ENCODE measurements at places on chromosomes 16 and 17.
A peak's percentile ranks its signal among the peaks of the same experiment; 100 is the strongest.

- no peak for DNase-seq
These were observed 17.1 kb downstream of the RAB11FIP4 start for GRCh38 chr17:31408586-31408985.

DNA sequence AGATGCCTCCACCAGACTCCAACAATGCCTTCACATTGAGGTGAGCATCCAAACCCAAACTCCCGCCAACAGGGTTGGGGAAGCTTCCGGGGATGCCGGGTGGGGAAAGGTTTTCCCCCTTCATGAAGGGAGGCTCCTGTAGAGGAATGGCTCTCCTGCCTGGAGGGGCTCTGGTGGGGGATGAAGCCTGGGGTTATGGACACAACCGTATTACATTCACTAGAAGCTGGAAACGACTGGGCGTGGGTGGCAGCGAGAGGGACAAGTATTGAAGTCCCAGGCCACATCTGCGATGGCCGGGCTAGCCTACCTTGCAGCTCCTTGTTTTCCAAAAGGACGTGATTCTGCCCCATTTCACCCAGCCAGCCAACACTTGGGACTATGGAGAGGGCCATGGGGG, 321.1 kb downstream of the C16orf95 start:
- no peak for DNase-seq

DNA sequence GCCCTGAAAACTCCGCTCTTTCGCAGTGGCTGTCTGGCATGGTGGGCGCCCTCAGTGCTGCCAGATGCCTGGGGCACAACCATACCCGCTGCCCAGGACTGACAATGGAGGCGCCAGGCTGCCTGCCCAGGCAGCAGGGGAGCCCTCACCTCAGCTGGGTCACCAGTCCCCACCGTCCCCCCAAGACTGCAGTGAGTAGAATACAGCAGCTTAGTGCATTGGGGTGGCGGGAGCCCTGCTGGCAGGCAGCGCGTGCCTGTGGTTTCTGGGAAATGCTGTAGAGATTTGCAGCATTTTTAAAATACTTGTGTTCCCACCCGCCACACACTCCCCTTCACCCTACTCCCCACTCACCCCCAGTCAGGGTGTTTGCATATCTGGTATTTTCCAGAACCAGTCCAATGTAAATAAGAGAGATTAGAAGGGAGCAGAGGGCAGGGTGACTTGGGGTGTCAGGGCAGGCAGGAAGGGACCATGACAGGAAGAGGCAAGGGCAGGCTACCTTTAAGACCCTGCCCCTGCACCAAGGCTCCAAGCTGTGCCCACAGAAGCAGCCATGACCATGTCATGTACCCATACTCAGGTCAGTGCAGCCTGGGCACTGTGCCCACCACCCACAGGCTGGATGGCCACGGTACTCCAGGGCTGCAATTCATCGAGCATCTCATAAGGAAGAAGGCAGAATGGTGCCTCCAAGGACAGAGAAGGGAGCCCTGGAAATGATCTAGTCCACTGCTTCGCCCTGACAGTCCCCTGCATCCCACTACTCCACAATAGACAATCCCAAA, 21.5 kb downstream of the MYO18A start:
- no peak for DNase-seq

GRCh38 chr17:289409-289808, 63.2 kb downstream of the RPH3AL start:
- no peak for DNase-seq

DNA sequence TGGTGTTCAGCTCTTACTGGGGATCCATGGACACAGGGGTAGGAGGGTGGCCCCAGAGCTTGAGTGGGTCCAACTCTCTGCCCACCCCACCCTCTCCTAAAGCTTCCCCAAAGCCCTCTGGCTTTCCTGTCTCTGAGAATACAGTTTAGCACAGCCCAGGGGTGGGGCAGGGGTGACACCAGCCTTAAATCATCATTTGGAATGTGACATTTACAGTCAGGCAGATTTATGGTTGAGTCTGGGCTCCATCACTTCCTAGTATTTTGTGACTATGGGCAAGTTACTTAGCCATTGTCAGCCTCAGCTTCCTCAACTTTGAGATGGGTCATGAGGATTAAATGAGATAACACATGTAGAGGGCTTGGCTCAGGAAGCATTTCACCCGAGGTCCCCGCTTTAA, 193.1 kb upstream of the IRX6 start:
- no peak for DNase-seq

- DNase-seq, result no peak
These were observed 59.5 kb downstream of the CDYL2 start for GRCh38 chr16:80744856-80745255.

DNA sequence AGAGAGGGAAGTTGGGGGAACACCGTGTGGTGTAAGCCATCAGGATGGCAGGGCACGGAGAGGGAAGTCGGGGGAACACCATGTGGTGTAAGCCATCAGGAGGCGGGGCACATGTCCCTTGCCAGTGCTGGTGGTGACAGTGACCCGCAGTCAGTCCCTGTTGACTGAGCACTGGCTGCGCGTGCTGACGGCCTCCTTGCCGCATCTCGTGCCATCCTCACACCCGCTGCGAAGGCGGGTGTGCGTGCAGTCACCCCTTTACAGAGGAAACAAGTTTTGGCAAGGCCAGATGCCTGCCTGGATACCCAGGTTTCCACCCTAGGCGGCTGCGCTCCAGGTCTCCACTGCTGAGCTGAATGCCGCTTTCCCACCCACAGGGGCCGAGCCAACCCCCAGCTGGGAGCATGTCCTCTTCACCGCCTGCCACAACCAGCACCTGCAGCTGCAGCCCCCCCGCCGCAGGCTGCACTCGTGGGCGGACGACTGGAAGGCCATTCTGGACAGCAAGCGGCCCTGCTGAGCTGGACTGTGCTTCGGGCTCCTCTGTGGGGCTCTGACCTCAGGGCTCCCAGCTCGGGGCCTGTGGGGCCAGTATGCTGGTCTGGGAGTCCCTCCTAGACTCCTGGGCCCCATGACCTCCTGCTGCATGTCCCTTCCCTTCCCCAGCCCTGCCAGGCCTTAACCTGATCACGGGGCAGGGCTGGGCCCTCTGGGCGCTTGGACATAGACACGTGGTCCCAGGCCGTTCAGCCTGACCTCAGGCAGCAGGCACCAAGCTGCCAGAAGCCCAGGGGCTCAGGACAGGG, 43.5 kb downstream of the NT5M start:
- no peak for DNase-seq

DNA sequence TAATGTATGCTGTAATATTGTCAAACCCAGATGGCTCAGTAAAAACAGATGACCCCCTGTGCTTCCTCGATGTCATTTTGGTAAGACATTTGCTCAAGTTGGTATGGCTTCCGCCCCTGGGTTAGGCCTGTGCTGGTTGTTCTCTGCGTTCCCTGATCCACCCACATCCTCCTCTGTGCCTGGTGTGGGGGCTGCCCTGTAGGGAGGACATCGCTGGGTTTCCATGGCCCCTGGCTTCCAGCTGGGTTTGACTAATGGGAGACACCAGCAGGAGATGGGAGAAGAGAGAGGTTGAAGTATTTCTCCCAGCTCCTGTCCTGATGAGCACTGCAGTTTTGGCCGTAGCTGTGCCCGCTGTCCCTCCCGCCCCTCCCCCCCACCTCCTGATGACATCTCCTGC, 4.4 kb upstream of the MFAP4 start:
- no peak for DNase-seq

GRCh38 chr17:38579934-38580333, 25.8 kb downstream of the SRCIN1 start:
- DNase-seq, result no peak

GRCh38 chr16:2912330-2913199, 834 bp downstream of the FLYWCH1 start:
- DNase-seq, result no peak

GRCh38 chr16:88652762-88653063, 1.9 kb upstream of the CYBA start:
- DNase-seq, result no peak

GRCh38 chr16:68844211-68844564, 857 bp downstream of the TANGO6 start:
- no peak for DNase-seq

DNA sequence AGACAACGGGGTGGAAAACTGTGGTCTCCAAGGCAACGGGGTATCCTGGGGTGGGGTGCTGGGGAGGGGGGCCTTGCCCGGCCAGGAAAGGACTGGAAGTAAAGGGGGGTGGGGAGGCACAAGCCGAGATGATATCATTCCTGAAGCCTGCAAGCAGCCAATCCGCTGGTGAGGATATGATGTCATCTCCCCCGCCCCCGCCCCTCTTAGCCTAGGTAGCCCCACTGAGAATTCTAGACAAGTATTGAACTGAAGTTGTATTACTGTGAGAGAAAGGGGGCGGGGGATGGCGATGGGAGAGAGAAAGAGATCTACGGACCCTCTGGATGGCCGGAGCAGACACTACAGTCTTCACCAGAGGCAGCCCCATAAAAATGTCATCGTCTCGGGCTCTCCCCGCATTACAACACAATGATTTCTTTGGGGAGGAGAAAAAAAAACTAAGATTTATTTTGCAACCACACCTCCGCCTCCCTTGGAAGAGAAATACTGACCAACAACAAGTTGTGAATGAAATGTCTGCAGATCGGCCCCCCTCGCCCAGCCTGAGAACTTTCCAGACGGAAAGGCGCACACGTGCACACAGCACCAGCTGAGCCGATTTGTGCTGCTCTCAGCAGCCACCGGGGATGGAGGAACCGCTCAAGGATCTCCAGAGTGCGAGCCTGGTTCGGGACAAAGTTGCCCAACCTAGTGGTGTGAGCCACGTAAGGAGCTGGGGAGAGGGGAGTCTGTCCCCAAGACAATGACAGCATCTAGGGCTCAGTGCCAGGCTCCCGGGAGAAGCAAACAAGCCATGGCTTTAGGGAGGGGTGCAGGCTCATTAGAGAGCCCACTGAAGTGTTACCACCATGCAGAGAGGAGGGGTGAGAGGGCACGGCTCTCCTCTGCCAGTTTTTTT, 222.1 kb downstream of the SOX9 start:
- peak; percentile 64 for DNase-seq

DNA sequence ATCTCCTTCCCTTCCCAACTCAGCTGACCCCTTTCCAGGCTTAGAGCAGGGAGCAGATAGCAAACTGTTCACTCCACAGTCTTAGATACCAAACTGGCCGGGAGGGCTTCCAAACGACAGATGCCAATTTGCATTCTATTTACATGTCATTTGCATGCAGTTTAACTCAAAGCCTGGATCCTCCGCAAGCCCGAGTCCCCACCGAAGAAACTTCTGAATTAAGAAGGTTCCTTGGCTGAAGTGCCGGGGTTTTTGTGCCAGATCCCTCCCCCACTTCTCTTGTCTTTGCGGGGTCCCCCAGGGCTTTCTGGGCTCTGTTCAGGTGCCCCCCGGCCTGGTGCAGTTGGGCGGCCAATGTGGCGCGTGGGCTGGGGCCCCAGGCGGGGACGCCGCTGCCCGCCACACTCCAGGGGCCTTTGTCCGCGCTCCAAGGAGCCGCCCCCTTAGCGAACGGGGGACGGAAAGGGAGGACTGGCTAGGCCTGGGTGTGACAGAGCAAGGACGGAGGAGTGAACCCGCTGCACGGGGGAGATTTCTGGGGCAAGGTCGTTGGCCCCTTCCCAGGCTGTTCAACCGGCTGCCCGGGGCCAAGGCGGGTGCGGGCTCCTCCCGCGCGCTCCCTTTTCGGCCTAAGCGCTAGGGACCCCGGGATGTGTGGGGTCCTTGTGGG, 1.2 kb downstream of the GPRC5B start:
- DNase-seq, result no peak

DNA sequence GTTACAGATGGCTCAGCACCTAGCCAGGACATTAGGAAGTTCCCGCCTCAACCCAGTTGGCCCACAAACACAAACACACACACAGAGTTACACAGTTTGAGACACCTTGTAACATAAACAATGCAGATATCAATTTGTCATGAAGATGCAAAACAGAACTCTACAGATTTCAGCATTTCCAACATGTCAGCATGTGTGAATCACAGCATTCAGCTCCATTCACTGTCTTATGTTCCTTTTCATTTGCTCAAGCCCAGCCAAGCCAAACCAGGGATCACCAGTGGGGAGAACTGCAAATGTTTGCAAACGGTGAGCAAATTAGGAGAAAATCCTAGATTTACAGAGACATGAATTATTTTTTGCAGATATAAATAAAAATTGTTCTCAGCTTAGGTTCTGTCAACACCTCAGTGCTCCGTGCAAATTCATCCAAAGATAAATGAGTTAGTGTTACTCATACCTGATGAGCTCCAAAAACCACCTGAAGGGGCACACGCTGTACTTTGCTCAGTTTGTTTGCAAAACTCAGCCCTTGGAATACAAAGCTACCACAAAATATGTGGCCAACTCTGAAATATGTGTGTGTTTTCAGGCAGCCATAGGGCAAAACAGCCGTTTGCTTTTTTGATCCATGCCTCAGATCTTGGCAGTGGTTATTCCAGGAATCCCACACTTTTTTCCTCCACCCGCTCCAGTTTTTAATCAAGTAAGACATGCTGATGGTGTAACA, 16.3 kb upstream of the COX10 start:
- DNase-seq, result no peak

DNA sequence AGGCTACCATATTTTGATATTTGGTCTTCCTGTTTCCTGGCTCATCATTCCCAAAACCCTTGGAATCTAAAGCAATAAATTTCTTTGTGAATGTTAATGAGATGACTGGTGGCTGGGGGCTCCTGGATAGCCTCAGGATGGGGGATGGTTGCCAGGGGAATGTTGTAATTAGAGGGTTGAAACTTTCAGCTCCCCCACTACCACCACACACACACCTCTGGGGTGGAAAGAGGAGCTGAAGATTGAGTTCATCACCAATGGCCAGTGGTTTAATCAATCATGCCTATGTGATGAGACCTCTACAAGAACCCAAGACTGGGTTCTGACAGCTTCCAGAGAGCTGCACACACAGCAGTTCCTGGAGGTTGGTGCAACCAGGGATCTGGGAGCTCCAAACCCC, 59.1 kb downstream of the HS3ST3A1 start:
- no peak for DNase-seq

GRCh38 chr16:76428858-76429257, 151.7 kb downstream of the CNTNAP4 start:
- DNase-seq, result no peak

DNA sequence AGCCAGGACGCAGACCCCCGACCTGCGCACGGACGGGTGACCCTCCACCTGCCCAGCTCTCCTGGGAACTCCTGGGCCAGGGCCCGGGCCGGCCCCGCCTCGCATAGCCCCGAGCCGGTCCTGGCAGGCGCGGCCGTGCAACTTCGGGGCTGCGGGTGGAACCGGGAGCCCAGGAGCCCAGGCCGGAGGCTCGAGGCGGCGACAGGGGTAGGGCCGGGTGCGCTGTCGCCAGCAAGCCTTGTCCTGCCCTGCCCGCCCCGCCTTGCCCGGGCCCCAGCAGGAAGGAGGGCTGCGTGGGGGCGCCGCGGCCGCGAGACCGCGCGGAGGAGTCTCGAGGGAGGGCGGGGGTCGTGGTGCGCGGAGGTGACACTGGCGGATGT, 408 bp downstream of the LMF1 start:
- DNase-seq, result no peak

GRCh38 chr17:28371245-28372202, at the start of gene SARM1:
SARM1 (plus strand) TSS chr17:28371694; CDS start chr17:28372033, 339 bp downstream.
- DNase-seq, result peak; percentile 73

DNA sequence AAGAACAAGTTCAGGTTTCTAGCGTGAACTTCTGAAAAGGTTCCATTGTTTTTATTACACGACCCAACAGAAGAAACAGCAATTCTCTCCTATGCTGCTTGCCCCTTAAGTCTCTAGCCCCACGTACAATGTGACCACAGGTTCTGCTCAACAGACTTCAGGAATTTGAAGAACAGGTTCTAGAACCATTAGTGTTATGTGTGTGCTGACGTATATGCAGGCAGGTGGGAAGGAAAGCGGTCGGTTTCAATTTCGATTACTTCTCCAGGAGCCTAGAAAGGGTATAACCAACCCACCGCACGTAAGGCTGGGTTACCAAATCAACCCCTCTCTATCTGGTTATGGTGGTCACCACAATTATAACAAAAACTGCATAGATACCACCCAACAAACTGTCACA, 39.4 kb downstream of the XPO6 start:
- DNase-seq, result no peak

Data from right renal cortex interstitium (tissue), 3 donors.